ENCODE measurements at places on chromosomes 16 and 17.

DNA sequence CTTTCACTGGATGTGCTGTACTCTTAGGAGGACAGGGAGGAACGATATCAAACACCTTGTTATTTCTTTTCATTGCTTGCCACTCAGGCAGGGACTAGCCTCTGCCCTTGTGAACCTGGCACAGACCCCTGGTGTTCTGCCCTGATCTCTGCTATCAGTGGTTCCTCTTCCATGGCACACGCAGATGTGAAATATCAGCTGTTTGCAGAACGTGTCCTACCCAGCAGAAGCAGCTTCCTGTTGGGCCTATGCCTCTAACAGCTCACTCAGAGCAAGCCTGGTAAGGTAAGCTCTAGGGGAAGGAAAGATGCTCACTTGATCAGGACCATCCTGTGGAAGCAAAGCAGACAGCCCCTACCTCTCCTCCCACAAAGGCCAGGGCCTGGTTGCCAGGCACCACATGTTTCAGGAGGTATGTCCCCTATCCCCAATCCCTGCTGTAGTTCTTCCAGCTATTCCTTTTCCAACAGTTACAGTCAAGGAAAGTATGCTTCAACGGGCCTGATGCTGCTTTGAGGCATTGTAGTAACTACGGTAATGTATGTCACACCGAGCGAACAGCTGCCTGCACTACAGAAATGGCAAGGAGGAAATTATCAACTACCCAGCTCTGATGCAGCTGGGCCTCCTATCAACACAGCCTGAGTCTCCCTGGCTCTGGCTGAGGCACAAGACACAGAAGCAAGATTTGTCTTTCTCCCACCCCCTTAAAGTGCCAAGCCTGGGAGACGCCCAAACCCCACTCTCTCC is 41.3 kb upstream of the GFOD2 start:
- no peak for DNase-seq

DNA sequence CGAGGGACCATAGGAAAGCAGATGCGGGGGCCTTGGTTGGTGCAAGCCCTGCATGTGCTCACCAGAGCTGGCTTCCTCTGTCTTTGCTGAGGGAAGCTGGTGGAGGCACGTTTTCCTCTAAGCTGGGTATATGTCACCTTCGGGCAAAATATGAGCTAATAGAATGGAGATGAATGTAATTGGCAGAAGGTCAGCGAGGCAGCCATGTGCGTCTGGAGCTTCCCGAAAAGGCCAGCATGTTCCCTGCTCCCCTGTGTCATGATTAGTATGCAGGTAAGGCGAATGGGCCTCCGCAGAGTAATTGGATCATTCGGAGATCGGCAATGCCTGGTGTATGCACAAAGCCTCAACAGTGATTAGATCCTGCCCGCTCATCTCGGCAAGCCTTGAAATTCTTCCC is 806.2 kb upstream of the EEF2KMT start:
- no peak for DNase-seq

DNA sequence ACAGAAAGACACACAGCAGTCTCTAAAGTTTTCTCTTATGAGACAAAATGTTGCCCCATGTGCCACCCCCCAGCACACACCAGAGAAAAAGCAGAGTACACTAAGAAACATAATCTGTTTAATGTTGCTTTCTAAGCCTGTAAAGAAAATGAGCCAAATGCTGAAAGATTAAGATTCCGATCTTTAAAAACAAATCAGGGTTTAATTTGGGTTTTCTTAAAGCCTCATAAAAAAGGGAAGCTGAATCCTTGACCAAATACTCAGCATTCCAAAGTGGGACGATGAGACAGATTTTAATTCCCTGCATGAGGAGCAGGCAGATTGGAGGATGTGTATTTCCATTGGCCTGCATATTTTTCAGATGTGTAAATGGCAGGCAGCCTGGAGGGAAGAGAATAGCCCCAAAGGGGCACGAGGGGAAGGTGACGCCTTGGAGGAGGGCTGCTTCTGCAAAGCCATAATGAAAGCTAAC is 118.4 kb downstream of the COPRS start:
- DNase-seq = no peak

DNA sequence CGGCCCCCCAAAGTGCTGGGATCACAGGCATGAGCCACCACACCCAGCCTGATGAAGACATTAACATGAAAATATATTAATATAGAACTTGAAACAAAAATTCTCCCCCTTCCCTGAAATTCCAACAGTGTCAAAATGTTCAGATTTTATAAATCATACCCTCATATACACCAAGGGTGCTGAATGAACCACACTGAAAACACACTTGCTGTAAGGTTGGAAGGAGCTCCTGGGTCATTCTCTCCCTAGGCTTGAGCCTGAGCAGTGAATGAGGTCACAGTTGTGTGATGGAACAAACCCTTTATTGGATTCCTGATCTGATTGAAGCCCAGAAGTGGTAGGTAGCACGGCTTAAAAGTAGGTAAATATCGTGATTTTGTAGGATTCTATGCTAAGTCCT is at the start of gene EFCAB3:
Gene EFCAB3, plus strand, starts transcription at position 301 of the 400 bp plus-strand sequence. CDS start 2,427 bp downstream, outside the sequence.
- DNase-seq = no peak

DNA sequence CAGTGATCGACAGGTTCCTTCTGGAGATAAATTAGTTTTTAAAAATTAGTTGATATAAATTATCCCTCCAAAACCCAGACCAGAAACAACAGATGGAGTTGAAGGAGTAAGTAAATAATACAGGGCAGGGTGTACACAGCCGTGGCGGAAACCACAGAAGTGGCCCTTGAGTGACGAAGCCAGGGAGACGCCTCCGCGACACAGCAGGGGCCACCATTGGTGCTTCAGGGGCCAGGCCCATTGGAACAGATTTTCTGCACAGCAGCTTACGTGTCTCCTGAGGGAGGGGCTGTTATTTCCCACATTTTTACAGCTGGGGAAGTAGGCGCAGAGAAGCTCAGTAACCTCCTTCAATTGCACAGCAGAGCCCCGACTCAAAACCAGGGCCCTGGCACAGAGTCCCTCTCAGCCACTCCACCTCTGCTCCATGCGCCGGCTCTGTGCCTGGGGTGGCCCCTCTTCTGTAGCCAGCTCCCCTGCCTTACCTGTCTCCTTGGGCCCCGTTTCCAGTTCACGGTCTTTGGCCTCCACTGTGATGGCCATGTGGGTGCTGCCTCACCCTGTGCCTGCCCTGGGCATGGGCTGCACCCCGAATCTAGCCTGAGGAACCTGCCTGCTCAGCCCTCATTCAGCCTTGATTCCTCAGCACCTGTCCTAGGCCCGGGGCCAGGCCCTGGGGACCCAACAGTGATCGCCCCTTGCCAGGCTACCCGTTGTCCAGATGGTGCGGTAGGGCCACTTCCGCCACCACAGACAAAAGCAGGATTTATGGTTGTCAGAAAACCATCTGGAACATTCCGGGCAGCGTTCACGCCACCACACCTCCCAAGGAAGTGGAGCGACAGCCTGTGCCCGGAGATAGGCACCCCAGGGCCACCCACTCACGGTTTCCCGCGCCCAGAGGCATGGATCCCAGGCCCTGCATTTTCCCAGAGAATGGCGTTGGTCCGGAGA is 128.5 kb upstream of the GSE1 start:
- DNase-seq = no peak

DNA sequence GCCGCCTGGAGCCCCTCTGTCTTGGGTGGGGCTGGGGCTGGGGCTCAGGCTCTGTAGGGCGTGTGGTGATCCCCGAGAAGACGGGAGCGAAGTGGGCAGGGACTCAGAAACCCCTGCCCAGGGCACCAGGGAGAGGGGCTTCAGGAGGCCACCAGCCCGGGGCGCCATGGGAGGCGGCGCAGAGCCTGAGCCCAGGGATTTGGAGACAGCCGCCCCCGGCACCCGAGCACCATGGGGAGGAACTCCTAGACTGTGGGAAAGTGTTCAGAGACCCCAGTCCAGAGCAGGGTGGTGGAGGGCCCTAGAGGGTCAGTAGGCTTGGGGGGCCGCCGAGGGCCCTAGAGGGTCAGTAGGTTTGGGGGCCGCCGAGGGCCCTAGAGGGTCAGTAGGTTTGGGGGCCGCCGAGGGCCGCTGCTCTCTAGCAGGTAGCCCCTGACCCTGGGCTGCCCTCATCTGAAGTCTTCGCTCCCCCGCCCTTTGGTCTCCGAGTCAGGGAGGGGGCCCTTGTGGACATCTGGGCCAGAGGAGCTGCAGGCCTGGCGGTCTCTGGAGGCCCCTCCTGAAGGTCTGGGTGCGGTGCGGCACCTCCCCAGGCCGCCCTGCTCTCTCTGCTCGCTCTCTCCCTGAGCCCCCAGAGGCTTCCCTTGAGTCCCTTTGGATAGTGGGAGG is 734 bp downstream of the ARHGDIG start:
- no peak for DNase-seq

Data from central memory CD4-positive, alpha-beta T cell (primary cell).